GM12878 (cell line): ENCODE measurements at places on chromosomes 2 and 18. TPM values are rescaled to one million over a fixed set of nuclear protein-coding genes. Genes with fewer than 3 reads are reported as not detected.

Gene CYS1
- 5.8 and 6.4 TPM in 2 replicates for total RNA-seq

Gene CD207
- total RNA-seq: not detected in 2 replicates

Gene PLA2R1
- 0.05 TPM in 1 of 2 replicates, not detected in the other for total RNA-seq

Gene CCBE1
- 0.08 and 0.49 TPM in 2 replicates for total RNA-seq

Gene MCFD2
- 41.7 and 43.5 TPM in 2 replicates for total RNA-seq

Gene ITM2C
- 155 and 167 TPM in 2 replicates for total RNA-seq

Gene STARD6
- total RNA-seq: 0.33 TPM in 1 of 2 replicates, not detected in the other

Gene AMER3
- total RNA-seq: not detected in 2 replicates

Gene ACADL
- not detected in 2 replicates for total RNA-seq

Gene ANKRD30B
- total RNA-seq: not detected in 2 replicates

Gene THSD7B
- total RNA-seq: 0.33 and 0.51 TPM in 2 replicates

Gene RBM43
- total RNA-seq: 2.7 and 3.6 TPM in 2 replicates

Gene UBE2F
- total RNA-seq: 26.1 and 27.7 TPM in 2 replicates

Gene CLEC4F
- not detected in 2 replicates for total RNA-seq

Gene HK2
- 36.4 and 38.9 TPM in 2 replicates for total RNA-seq

Gene SRD5A2
- total RNA-seq: not detected in 2 replicates

Gene OTOS
- not detected in 2 replicates for total RNA-seq

Gene RTTN
- 22.4 and 22.5 TPM in 2 replicates for total RNA-seq

Gene PLB1
- total RNA-seq: 0.21 and 0.36 TPM in 2 replicates

Gene INPP1
- total RNA-seq: 9.0 and 9.9 TPM in 2 replicates

Gene SERPINB13
- not detected in 2 replicates for total RNA-seq

Gene LOXHD1
- not detected in 2 replicates for total RNA-seq

Gene TMEM169
- 2.4 and 2.7 TPM in 2 replicates for total RNA-seq

Gene RAB6C
- total RNA-seq: not detected in 2 replicates
